ENCODE measurements at places on chromosomes 1 and 21.

GRCh38 chr1:16209847-16210407 lies 2.5 kb downstream of the ARHGEF19 start:
- no peak for DNase-seq

DNA sequence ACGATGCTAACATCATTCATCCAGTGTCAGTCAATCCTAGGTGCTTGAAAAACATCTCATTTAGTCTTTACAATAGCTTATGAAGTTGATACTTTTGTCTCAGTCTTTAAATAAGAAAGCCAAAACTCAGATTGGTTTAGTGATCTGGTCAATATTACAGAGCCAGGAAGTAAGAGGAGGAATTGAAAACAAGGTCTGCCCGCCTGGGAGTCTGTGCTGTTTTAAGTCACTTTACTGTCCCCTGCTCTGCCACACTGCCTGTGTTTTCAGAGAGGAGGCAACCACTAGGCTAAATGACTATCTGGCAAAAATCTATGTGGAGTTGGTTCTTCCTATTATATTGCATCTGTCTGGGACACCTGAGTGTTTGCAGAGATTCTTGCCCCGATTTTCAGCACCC lies 62.3 kb downstream of the ST6GALNAC3 start:
- DNase-seq: no peak

DNA sequence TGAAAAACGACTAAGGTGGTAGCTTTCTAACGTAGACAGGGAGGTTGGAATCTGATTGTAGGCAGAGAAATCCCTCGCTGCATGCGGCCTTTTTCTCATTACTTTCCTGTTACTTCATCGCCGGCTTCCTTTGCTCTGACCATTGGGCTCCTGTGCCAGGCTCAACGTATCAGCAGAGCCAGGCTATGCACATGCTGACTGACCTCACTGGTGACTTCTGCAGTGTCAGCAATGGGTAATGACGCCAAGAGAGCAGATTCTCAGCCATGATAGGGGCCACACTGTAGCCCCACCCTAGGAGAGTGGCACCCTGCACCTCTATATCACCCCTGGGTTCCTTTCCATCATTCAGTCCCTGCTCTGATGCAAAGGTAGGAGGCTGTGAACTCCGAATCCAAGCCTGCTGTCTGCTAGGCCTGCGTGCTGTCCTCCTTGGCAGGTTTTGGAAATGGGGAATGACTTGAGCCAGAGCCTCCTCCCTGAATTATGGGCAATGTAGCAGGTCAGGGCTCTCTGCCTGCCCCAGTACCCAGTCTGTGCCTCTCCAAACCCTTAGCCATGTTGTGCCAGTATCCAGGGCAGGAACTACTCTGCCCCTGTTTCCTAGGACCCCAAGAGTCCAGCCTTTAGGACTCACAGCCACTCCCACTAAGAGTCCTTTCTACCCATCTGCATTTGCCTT lies 11.4 kb downstream of the PPFIA4 start:
- DNase-seq: no peak

DNA sequence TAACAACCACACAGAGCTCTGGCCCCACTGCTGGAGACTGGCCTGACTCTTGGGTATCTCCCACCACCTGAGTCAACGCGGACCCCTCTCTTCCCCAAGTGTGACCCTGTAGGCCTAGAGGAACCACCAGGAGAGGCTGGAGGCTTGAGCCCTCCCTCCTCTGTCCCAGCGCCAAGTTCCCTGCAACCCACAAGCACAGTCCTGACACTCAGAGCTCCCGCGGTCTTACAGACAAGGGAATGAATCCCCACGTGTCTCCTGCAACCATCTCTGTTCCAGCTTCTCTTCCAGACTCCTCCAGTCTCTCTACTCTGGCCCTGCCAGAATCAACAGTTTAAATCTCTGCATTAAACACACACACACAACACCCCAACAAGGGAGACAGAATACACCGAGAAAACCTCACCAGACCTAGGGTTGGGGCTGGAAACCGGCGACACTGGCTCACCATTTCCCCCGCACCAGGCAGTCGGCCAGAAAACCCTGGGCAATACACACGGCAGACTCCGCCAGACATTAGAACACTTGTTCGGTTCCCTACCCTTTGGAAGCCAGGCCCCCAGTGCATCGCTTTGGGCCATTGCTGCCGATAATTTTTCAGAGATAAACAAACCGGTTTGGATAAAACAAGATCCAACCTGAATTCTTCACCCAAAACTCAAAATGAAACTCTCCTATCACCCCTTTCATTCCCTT lies 21.7 kb downstream of the CASZ1 start:
- DNase-seq: no peak
